ENCODE measurements at places on chromosomes 3 and 15. TPM values are rescaled to one million over a fixed set of nuclear protein-coding genes. Genes with fewer than 3 reads are reported as not detected.

OIP5 gene
- 12.8 TPM for total RNA-seq

RARB gene
- total RNA-seq = 1.0 TPM

ANKDD1A gene
- total RNA-seq = 1.7 TPM

NECTIN3 gene
- total RNA-seq = 41.3 TPM

CMTM8 gene
- total RNA-seq = 11.2 TPM

Measured in SK-MEL-5 (cell line).